ENCODE measurements at places on chromosomes 7 and 10. TPM values are rescaled to one million over a fixed set of nuclear protein-coding genes. Genes with fewer than 3 reads are reported as not detected.

The SPAM1 gene
- not detected for total RNA-seq

- DNase-seq = no peak
Observed at GRCh38 chr7:116621649-116622048, 50.3 kb upstream of the MET start.

GRCh38 chr7:95843286-95843685 is 70.9 kb downstream of the DYNC1I1 start:
- no peak for DNase-seq

- no peak for DNase-seq
Observed at GRCh38 chr7:50285269-50285668, 19.2 kb upstream of the IKZF1 start.

GRCh38 chr10:28400681-28401080 is 97.8 kb upstream of the MPP7 start:
- DNase-seq = no peak

Data from naive thymus-derived CD4-positive, alpha-beta T cell (primary cell).